ENCODE measurements at places on chromosomes 11 and 22.

DNA sequence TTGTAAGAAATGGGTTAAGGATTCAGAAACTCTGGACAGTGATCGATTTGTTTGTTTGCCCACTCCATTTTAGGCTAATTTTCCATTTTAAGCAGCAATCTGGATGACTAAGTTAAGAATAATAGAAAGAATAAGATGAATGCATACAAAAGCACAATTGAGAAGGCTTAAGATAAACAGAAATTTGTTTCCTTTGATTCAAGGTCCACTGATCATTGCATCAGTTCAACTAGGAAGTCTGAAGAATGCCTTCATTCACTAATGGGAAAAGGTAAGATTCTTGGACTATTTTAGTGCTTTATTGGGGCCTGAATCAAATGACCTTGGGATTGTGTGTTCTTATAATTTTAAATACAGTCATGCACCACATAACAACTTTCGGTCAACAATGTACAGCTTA, 140.8 kb downstream of the CADM1 start:
- H3K27me3 ChIP-seq = no peaks in the 10 kb centered on the region
- no peaks in the 10 kb centered on the region for H3K4me1 ChIP-seq
- H3K36me3 ChIP-seq = no peaks in the 10 kb centered on the region

DNA sequence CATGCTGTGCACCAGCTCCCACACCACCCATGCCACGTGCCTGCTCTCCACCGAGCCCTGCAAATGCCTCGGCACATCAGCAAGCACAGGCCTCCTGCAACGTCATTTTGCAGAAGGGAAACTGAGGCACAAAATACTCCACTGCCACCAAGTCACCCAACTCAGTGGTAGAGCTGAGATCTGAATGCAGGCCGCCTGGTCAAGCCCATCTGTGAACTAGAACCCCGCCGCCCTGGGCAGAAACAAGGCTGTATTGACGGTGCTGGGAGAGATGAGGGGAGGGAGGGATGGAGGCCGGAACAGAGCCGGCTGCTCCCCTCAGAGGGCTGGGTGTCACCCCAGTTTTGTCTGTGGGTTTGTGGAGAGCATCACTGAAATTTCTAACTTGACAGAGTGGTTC, 81.4 kb downstream of the CDKN1C start:
- no peaks in the 10 kb centered on the region for H3K36me3 ChIP-seq
- no peaks in the 10 kb centered on the region for H3K4me1 ChIP-seq
- no peak overlapping the region for H3K27ac ChIP-seq
- H3K27me3 ChIP-seq = no peaks in the 10 kb centered on the region
- no peak for DNase-seq
- no peak overlapping the region for H3K4me3 ChIP-seq

GRCh38 chr11:9616858-9617257, 43.4 kb downstream of the WEE1 start:
- no peaks in the 10 kb centered on the region for H3K27me3 ChIP-seq
- H3K4me1 ChIP-seq = peaks cover 35% of the 10 kb centered on the region
- H3K27ac ChIP-seq = no peak overlapping the region
- H3K4me3 ChIP-seq = no peak overlapping the region

DNA sequence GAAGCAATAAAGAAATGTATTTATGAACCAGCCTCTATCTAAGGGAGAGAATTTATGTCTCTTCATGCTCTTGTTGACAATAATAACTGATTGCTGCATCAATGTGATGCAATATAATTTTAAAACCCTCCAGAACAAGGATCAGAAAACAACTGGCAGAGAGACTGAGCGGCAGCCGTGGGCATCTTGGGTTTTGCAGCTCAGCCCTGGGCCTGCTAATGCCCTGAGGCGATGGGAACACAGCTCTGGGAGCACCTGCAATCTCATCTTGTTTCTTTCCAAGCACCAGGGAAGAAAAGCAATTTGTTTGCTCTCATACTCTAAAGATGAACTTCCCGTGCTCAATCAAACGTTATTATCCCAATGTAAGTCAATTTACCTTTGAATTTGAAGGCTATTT, 245.7 kb downstream of the ST3GAL4 start:
- H3K4me1 ChIP-seq = no peaks in the 10 kb centered on the region
- DNase-seq = no peak
- no peak overlapping the region for H3K4me3 ChIP-seq
- no peak overlapping the region for H3K27ac ChIP-seq
- H3K36me3 ChIP-seq = no peaks in the 10 kb centered on the region

- no peak overlapping the region for H3K4me3 ChIP-seq
- H3K4me1 ChIP-seq = no peaks in the 10 kb centered on the region
- no peaks in the 10 kb centered on the region for H3K36me3 ChIP-seq
- peaks cover 7% of the 10 kb centered on the region for H3K27me3 ChIP-seq
These were observed 41.2 kb downstream of the PARVG start for GRCh38 chr22:44221710-44222475.
